Neural crest cell (in vitro differentiated cells): ENCODE measurements at places on chromosomes 1 and 21.

GRCh38 chr1:35718492-35719336, at the start of gene C1orf216:
C1orf216 (minus strand) TSS chr1:35718884; CDS start chr1:35716321, 2,563 bp downstream.
- peaks cover 10% of the 10 kb centered on the region for H3K27me3 ChIP-seq
- H3K36me3 ChIP-seq: peaks cover 14% of the 10 kb centered on the region
- peak within 1 kb of the TSS; percentile 68 for H3K27ac ChIP-seq
- peak within 1 kb of the TSS; percentile 89 for H3K4me3 ChIP-seq
- peaks cover 27% of the 10 kb centered on the region for H3K4me1 ChIP-seq
- no peak for DNase-seq

DNA sequence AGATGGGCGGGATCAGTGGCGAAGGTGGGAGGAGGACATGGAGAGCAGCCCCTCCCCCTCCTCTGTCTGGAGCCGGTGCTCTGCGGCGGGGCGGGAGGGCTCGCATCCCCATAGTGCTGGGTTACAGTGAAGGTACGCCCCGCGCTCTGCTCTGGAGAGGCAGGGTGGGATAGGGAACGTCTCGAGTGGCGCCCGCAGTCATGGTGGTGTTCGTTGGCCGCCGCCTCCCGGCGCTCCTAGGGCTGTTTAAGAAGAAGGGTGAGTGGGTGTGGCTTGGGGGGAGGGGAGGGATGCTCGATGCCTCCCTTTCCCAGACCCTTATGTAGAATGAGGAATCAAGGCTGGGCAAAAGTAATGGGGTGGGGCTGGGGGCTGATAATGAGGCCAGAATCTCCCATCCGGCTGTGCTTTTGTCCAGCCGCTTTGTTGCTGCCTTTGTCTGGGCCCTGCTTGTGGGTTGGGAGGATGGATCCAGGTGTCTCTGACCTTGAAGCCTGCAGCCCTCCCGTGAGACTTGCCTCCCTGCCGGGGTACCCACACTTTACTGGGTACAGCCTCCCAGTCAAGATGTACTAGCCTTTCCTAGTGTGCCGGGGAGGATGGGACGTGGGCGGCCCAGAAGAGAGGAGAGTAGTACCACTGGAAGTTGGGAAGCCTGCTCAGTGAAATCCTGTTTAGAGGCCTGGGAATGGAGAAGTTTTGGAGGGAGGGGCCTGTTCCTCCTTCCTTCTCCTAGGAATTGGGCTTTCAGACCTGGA, 51.4 kb downstream of the YARS1 start:
- peak overlapping the region; percentile 65 for H3K4me3 ChIP-seq
- DNase-seq: no peak
- peaks cover 2% of the 10 kb centered on the region for H3K27me3 ChIP-seq
- peaks cover 36% of the 10 kb centered on the region for H3K4me1 ChIP-seq

GRCh38 chr1:4170548-4171340, 270.7 kb upstream of the C1orf174 start:
- H3K4me1 ChIP-seq: peaks cover 3% of the 10 kb centered on the region
- H3K27ac ChIP-seq: no peak overlapping the region
- no peak overlapping the region for H3K4me3 ChIP-seq
- peaks cover 8% of the 10 kb centered on the region for H3K27me3 ChIP-seq

DNA sequence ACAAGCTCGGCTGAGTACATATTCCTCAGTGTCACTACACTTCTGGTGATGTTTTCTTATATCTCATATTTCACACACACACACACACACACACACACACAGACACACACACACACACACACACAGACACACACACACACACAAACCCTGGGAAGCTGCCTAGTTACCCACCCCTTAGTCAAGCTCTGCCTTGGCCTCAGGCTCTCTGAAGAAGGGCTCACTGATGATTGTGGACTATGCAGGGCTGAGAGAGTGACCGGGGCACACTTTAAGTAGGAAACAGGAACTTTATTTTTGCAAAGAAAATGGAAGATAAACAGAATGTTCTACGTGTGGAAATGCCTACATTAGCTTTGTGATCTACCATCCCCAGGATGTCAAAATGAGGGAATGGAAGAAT, 19.2 kb upstream of the LCE2D start:
- H3K36me3 ChIP-seq: peaks cover 5% of the 10 kb centered on the region
- H3K4me3 ChIP-seq: no peak overlapping the region

DNA sequence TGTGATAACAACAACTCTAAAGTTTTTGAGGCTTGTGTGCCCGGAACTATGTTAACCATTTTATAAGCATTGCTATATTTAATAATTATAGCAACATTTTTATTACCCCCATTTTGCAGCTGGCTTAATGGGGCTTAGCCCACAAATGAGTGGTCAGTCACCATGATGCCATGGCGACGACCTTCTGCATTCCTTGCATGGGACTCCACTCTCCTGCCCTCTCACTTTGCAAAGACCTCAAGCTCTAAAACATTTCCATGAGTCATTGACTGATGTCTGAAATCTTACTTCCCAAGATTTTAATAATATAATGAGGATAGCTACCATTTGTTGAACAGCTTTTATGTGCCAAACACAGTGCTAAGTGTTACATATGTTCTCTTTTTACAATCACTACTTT, 15.4 kb downstream of the NGF start:
- no peaks in the 10 kb centered on the region for H3K36me3 ChIP-seq
- DNase-seq: no peak
- no peak overlapping the region for H3K27ac ChIP-seq
